Lung microvascular endothelial cell (primary cell): ENCODE measurements at places on chromosomes 13 and 19. TPM values are rescaled to one million over a fixed set of nuclear protein-coding genes. Genes with fewer than 3 reads are reported as not detected.
A peak's percentile ranks its signal among the peaks of the same experiment; 100 is the strongest.

C1QTNF9B gene
- total RNA-seq = not detected in 2 replicates

EHD2 gene
- 76.3 and 90.7 TPM in 2 replicates for total RNA-seq

MEIOSIN gene
- total RNA-seq = not detected in 2 replicates

GRCh38 chr13:98443329-98443728, 133.6 kb downstream of the STK24 start:
- peak; percentile 63 for DNase-seq

GRCh38 chr13:95269756-95270155, 31.5 kb downstream of the ABCC4 start:
- DNase-seq = peak; percentile 50

- DNase-seq = peak; percentile 20
These were observed 2.1 kb downstream of the ACTN4 start for GRCh38 chr19:38649305-38650171.
